NCI-H1694 (cell line): ENCODE measurements at places on chromosomes 6 and 20.

GRCh38 chr20:21100578-21101452 is 5.3 kb downstream of the LINC00237 start:
- no peak for DNase-seq

GRCh38 chr6:26532699-26533531 is 5.3 kb upstream of the HMGN4 start:
- peak; percentile 93 for DNase-seq

DNA sequence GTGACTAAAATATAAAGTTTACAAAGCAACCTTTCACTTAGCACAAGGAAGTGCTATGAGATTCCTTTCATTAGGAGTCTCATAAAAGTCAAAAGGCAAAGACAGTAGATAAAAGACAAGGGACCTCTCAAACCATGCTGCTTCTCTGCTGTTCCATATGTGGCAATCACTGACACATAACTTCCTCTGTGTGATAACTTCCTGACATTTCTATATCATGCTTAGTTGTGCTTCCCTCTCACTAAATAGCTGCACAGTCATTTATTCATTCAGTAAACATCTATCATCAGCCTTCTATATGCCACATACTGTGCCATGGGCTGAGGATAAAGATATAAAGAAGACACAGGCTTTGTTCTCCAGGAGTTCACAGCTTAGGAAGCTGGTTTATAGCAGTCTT is 214.8 kb upstream of the GRIK2 start:
- DNase-seq = no peak

DNA sequence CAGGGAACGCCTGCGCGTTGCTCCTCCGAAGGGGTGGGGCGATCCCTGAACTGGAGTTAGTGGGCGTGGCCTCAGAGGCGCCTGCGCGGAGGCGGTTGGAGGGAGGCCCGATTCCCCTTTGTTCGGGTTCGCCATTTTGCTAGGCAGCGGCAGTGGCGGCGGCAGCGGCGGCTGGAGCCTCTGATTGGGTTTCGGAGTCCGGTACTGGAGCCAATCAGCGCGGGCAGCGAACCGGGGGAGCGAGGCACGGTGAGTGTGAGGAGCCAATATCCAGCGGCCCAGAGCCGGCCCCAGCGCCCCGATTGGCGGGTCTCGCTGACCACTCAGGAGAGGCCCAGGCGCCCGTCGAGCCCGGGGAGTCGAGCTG is at the start of gene NFYA:
NFYA (plus strand) TSS at position 139 of the 367 bp plus-strand sequence. CDS start 6,116 bp downstream, outside the sequence.
- DNase-seq = no peak

DNA sequence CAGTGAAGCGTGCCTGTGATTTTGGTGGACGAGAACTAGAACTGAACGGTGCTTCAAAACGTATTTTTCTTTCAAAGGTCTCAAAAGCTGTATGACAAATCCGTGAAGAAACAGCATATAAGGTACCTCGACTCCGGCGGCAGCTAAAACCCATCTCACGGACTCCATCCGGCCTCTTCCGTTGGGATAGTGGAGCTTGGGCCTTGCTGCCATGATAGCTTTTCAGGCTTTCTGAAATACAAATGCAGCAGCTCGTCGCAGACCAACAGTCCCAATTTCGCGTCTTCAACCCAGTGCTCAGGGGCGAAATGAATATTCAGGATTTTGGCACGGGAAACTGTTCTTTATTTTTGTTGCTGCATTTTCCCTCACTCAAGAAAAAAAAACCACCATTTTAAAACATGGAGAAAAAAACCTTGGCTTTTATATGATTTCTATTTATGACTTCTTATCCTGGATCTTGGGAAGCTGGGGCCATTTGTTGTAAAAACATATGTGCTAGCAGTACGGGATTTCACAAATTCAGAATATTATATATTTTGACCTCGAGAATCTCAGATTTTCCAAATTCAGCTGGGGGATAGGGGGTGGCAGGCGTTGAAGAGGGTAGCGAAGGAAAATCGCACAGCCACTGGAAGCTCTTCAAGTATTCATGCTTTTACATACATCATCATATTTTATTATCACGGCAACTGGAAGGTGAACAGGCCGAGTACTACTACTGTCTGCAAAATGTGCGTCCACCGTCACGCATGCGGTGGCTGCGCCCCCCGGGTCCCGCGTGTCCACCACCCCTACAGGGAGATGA is 849 bp downstream of the GSTA4 start:
- DNase-seq = no peak

DNA sequence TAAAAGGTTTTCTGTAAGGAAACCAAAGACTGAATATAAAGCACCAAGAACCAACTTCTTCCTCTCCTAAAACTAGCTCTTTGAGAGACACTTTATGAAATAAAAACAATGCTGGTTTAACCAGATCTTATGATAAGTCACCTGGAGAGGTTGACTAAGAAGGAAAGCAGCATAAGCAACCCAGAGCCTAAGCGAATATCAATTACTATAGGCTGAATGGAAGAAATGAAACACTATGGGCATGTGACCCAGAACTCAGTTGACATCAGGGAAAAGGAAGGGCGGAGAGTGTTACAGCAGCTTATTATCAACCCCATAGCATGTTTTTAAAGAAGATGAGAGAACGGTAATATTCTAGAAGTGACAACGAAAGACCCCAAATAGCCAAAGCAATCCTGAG is 94.1 kb upstream of the STMND1 start:
- DNase-seq = no peak

DNA sequence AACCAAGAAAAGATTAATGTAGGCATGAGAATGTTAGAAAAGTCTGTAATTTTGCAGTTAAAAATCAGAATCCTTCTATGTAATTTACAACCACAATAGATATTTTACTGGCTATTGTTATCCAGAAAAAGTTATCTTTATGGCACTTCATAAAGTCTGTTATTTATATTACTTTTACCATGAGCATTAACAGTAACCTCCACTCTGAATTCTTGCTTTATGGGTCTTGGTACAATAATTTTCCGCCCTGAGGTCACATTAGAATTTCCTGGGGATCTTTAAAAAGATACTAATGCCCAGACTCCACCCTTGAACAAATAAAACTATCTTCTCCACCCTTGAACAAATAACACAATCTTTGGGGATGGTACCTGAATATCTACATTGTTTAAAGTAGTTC is 9.6 kb downstream of the RSPO3 start:
- DNase-seq = no peak

GRCh38 chr6:10850728-10851127 is 12.4 kb upstream of the MAK start:
- DNase-seq = no peak

DNA sequence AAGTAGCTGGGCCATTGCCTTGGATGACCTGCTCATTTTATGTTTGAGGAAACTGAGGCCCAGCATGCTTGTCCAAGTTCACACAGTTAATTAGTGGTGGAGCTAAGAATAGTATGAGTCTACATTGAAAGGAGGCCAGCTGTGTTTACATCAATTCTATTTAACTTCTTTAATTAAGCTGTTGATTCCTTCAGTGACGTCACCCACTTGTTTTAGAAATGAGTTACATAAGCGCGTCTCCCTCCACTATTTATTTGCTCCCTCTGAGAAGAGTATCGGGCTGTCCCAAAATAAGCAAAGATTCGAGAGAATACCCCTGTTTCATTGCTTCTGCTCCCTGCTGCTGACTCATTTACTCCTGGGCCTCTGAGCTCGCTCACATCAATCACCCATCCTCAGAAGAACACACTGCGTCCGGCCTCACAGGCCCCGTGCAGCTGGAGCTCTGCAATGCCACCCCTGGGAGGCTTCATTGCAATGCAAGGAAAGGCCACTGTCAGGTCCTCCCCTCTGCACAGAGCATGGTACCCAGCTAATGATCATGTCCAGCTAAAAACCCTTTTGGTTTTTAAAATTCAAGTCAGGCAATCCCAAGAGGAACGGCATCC is 74.8 kb upstream of the BMP2 start:
- DNase-seq = no peak

GRCh38 chr6:110331816-110332215 is 26.3 kb downstream of the METTL24 start:
- peak; percentile 76 for DNase-seq

- no peak for DNase-seq
Measured at GRCh38 chr6:168170841-168171601, 92.0 kb upstream of the FRMD1 start.

- no peak for DNase-seq
Measured at GRCh38 chr20:8943631-8944030, 125.3 kb upstream of the PLCB4 start.

DNA sequence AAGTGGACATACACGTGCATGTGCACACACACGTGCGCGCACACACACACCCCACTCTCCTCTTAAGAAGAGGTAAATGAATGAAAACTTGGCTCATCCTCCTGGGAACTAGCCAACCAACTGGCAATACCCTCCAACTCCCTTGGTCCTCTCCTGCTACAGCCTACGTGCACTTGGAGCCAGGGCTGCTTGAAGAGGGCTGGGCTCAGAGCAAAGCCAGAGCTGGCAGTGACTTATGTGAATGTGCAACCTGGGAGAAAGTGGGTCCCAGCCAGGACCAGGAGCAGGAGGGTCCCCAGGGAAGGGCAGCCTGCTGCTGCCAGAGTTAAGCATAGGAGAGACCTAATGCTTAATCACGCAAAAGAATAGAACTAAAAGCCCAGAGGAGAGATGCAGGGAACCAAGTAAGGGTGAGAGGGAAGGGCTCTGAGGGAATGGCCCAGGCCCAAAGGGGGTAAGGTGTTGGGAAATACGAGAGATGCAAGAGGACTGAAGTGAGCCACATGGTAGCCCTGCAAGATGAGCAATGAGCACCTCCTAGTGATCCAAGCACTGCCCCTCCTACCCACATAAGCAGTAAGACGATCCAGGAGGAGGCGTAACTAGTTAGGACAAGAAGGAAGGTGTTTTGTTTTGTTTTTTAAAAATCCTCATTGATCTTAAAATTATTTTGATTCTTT is 24.7 kb downstream of the TRAF3IP2 start:
- DNase-seq = no peak
